Stimulated activated CD4-positive, alpha-beta T cell treated with anti-CD3 and anti-CD28 coated beads, Interleukin-1b, Interleukin-23, amount 100 ng/mL, for 1 hour (primary cell): ENCODE measurements at places on chromosomes 1 and 21.

- DNase-seq = no peak
These were observed 5.3 kb downstream of the EDN2 start for GRCh38 chr1:41479000-41479807.

- DNase-seq = no peak
These were observed 126.7 kb upstream of the CACHD1 start for GRCh38 chr1:64343105-64343822.

- DNase-seq = no peak
These were observed 9.7 kb downstream of the MIIP start for GRCh38 chr1:12028957-12029511.

- DNase-seq = no peak
These were observed 216.6 kb downstream of the PLA2G4A start for GRCh38 chr1:187045371-187045770.

GRCh38 chr1:13667691-13668090 is 32.3 kb upstream of the PRDM2 start:
- no peak for DNase-seq

- no peak for DNase-seq
These were observed 181.9 kb upstream of the ESRRG start for GRCh38 chr1:216905137-216905536.

DNA sequence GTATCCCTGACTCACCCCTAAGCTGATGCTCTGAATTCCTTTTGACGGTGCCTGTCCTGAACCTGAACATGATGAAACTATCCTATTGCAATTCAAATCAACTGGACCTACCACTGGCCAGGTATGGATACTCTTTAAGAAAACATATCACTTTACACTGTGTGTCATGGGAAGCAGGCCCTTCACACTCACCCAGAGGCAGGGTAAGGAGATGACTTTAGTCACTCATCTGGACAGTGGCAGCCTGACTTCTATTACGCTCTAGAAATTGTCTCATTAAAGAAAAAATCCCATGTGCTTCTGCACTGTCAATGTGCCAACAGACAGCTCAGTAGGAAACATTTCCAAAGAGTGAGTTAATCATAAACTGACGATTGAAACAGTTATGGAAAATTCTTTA is 94.3 kb downstream of the VAV3 start:
- DNase-seq = no peak

GRCh38 chr1:43444836-43445235 is 8.9 kb downstream of the HYI start:
- DNase-seq = no peak

- DNase-seq = no peak
These were observed 37.4 kb upstream of the BTG2 start for GRCh38 chr1:203267912-203268311.

GRCh38 chr1:41360786-41361494 is at the start of gene FOXO6:
TSS of gene FOXO6 (plus strand) at chr1:41361434.
- peak; percentile 89 for DNase-seq

DNA sequence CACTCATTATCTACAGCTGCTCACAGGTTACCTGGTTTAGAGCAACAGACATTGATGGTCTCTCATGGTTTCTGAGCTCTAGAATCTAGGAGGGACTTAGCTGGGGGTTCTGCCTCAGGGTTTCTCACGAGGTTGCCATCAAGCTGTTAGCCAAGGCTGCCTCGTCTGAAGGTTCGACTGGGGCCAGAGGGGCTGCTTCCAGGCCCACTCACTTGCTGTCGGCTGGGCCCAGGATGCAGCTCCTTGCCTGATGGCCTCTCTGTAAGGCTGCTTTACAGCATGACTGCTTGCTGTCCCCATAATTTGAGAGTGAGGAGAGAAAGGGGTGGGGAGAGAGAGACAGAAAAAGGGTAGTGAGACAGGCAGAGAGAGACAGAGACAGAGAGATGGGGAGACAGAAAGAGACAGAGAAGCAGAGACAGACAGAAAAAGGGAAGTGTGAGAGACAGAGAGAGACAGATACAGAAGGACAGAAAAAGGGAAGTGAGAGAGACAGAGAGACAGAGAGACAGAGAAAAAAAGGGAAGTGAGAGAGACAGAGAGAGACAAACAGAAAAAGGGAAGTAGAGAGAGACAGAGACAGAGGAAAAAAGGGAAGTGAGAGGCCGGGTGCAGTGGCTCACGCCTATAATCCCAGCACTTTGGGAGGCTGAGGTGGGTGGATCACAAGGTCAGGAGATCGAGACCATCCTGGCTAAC is 106.8 kb upstream of the C1orf174 start:
- no peak for DNase-seq

GRCh38 chr1:22971161-22971560 is 1.5 kb downstream of the LACTBL1 start:
- DNase-seq = no peak

DNA sequence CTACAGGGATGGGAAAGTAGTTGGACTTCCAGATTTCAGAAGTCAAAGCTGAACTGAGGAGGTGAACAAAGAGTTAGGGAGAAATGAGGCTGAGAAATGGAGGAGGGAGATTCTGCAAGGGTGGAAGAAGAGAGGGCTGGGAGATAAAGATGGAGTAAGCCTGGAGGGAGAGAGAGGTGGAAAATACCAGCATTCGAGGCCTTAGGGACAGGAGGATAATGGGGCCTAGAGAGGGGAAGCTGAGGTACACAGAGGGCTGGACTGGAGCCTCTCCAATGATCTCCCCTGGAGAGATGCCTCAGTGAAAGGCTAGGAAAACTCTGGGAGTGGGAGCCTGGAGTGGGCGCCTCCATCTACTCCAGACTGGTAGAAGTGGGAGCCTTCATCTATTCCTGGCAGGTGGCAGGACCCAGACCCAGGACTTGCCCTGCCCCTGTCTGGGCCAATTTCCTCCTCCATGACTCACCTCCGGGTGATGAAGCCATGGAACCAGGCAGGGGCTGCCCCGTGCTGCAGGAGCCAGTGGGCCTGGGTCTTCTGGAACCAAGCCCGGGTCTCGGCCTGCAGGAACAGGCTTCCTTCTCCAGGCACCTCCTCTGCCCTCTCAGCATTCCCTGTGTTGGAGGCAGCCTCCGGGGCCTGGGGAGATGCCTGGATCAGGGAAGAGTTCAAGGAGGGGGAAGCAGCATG is 1.9 kb downstream of the SH2D2A start:
- no peak for DNase-seq

- DNase-seq = no peak
These were observed 117.2 kb downstream of the PLPPR5 start for GRCh38 chr1:98887507-98887906.

DNA sequence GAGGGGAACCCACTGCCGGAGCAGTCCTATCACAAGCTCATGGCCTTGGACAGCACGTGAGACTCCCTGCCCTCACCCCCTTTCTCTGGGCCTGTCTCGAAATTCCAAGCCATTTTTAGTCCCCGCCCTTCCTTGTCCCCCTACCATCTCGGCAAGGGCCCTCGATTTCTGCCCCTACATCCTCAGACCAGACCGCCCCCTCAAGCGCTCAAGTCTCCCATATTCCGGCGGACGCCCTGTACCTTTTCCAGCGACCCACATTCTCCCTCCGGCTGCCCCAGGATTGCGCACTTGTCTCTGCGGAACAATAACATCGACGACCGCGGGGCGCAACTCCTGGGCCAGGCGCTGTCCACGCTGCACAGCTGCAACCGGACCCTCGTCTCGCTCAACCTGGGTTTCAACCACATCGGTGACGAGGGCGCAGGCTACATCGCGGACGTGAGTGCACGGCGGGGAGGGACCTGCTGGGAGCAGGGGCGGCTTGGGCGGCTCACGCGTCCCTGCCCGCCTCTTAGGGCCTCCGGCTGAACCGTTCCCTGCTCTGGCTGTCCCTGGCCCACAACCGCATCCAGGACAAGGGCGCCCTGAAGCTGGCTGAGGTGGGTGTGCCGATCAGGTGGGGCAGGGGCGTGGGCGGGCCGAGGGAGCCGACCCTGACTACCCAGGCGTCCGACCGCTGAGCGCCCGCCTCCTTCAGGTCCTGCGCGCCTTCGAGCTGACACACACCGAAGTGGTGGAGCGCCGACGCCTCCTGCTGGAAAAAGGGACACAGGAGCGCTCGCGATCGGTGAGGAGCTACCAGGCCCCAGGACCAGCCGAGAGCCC is 7.0 kb downstream of the LRRC71 start:
- DNase-seq = peak; percentile 17

DNA sequence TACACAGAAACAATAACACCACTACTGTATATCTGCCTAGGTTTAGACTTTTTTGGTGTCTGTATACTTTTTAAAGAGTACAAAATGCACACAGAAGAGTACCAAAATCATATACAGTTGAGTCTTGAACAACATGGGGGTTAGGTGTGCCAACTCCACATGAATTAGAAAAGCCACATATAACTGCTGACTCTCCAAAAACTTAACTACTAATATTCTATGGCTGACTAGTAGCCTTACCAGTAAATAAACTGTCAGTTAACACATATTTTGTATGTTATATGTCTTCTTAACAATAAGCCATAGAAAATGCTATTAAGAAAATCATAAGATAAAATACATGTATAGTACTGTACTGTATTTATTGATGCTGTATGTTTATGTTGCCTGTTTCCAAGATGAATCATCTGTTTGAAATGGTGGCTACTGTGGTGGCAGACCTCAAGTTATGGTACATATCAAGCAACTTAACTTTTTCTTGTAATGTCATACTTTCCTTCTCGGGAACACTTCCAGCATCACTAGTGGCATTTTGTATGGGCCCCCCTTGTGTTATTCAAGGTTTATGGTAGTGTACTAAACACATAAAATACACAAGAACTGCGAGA is 71.2 kb downstream of the LHX4 start:
- DNase-seq = no peak

- no peak for DNase-seq
These were observed 34.0 kb upstream of the RAP1A start for GRCh38 chr1:111585447-111586086.

DNA sequence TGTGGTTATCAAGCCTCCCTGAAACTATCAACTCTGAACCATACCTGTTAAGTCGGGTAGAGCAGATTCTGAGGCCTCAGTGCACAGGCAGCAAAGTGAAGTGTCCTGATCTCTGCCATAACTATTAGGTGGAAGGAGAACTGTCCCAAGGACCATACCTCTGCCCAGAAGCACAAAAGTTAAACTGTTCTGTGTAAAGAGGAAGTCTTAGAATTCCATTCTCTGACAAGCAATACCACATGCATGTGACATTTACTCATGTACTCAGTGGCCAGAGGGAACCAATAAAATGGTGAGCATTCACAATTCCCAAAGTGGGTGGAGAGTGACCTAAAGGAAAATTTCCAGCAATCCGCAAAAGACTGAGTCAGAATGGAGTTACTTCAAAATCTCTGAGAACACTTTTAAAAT is 61.0 kb downstream of the TOR3A start:
- no peak for DNase-seq

- no peak for DNase-seq
These were observed 649.7 kb upstream of the NEGR1 start for GRCh38 chr1:72932025-72932424.

- DNase-seq = no peak
These were observed 3.1 kb upstream of the LMOD1 start for GRCh38 chr1:201949491-201949890.

- DNase-seq = no peak
These were observed 25.1 kb upstream of the TINAGL1 start for GRCh38 chr1:31551208-31551607.

DNA sequence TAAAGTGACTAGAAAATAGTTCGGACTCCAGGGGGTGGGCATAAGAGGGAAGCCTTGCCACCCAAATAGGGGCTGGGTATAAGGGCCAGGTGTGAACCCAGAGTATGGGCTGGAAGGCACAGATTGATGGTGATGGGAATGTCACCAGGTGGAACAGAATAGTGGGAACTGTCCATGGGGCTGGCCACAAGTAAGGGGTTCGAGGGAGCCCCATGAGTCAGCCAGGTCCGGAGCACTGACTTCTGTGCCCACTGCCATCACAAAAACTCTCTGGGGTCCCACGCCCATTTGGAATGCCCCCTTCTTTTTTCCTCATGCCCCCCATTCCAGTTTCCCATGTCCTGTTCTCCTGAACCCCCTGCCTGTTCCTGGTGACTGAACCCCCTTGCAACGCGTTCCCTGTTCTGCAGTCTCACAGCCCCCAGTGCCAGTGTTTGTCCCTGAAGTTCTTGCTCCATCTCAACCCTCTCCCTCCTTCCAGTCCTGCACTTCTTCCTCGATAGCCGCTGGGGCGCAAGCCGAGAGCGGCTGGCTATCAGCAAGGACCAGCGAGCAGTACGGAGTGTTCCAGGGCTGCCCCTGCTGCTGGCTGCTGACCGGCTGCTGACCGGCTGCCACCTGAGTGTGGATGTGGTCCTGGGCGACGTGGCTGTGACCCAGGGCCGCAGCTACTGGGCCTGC is 7.9 kb downstream of the TRIM46 start:
- no peak for DNase-seq

DNA sequence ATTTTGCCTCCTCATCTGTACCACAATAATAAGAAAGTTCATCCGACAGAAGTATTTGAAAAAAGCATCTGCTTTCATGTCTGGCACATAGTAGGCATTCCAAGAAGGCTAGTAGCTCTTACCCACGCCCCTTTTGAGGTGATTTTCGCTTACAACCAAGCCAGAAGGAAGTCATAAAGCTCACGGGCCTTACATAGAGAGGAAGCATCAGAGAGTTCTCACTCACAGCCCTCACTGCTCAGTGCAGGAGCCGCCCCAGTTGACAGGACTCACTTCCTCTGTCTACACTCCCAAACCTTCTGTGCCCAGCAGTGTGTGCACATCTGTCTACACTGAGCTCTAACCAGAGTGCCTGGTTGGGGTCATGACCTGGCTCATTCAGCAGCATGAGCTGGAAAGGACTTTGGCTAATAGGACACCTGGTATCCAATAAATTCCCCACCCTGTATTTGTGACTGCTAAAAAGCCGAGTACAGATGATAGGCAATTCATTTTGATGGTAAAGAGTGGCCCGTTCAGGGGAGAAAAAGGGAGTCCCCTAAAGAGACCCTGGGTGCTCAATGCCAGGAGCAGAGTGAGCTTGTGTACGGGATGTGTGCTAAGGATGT is 36.8 kb upstream of the DUSP10 start:
- DNase-seq = no peak

DNA sequence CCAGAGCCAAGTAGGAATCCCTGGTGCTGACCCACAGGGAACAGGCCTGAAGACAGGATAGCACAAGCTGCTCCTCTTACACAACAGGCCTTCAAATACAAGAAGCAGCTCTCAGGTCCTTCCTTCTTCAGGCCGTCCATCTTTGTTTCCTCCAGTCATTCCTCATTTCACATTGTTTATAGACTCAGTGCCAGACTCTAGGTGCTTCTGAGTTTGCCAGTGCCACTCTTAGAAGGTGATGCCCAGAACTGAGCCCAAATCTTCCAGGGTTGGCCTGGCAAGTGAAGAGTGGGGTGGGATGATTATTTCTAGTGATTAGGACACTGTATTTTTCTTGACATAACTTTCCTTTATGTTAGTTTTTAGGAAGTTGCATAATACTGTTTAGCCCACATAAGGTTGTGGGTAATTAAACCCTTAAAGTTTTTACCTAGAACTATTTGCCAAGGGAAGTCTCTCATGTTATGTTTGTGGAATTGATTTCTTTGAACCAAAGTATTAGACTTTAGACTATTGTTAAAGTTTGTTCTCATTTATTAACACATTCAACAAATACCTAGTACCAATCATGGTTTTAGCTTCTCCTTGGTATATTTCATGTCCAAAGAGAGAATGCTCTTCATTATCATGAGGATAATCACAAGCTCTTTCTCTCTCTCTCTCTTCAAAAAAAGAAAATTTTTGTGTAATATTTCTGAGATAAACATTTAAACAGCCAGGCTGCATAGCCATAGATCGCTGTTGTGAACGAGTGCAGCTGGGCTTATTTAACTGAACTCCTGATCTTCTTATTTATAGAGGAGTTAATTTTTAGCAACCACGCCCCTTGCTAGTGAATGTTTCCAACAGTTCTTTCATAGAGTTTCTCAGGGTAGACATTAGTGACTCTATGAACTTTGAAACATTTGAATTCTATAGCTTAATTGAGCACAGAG is 47.7 kb downstream of the PGM1 start:
- no peak for DNase-seq

GRCh38 chr1:197017558-197018146 is 40.3 kb downstream of the CFHR5 start:
- DNase-seq = no peak
